ENCODE measurements at places on chromosomes 12 and 14. TPM values are rescaled to one million over a fixed set of nuclear protein-coding genes. Genes with fewer than 3 reads are reported as not detected.

Gene NFATC4
- 0.66 TPM for total RNA-seq

Gene OTX2
- total RNA-seq: not detected

Gene ALDH1L2
- 0.35 TPM for total RNA-seq

Gene DACT1
- total RNA-seq: 2.8 TPM

Gene CABP1
- 6.9 TPM for total RNA-seq
